ENCODE measurements at places on chromosomes 12 and 14.
A peak's percentile ranks its signal among the peaks of the same experiment; 100 is the strongest.

GRCh38 chr14:44135972-44136371 lies 371.1 kb downstream of the FSCB start:
- no peak for DNase-seq

- peak; percentile 62 for DNase-seq
Observed at GRCh38 chr14:90850487-90850886, 34.3 kb upstream of the TTC7B start.

- DNase-seq, result peak; percentile 37
Observed at GRCh38 chr14:92513966-92514843, 624 bp downstream of the RIN3 start.

- DNase-seq, result peak; percentile 14
Observed at GRCh38 chr12:89622115-89622514, 86.5 kb downstream of the ATP2B1 start.
